ENCODE measurements at places on chromosomes 5 and 9.

GRCh38 chr5:171857489-171857876 lies 71.9 kb downstream of the SMIM23 start:
- no peak for DNase-seq

- DNase-seq, result no peak
These were observed 6.8 kb upstream of the ZBTB34 start for GRCh38 chr9:126853667-126854066.

DNA sequence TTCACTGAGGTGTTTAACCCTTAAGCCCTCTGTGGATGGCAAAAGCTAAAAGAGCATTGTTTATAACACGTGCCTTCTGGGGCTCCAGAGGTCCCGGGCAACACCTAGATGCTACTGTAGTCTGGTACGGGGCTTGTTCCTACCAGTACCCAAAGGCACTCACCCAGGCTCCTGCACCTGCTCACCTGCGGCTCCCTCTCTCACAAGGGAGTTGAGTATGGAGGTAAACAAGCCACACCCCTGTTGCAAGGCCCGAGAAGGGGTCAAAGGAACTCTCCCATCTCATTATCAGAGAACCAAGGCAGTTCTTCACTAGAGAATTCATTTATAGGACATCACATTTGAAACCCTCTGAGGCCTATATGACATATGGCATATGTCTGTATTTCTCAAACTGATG lies 53.4 kb upstream of the IL6ST start:
- no peak for DNase-seq

DNA sequence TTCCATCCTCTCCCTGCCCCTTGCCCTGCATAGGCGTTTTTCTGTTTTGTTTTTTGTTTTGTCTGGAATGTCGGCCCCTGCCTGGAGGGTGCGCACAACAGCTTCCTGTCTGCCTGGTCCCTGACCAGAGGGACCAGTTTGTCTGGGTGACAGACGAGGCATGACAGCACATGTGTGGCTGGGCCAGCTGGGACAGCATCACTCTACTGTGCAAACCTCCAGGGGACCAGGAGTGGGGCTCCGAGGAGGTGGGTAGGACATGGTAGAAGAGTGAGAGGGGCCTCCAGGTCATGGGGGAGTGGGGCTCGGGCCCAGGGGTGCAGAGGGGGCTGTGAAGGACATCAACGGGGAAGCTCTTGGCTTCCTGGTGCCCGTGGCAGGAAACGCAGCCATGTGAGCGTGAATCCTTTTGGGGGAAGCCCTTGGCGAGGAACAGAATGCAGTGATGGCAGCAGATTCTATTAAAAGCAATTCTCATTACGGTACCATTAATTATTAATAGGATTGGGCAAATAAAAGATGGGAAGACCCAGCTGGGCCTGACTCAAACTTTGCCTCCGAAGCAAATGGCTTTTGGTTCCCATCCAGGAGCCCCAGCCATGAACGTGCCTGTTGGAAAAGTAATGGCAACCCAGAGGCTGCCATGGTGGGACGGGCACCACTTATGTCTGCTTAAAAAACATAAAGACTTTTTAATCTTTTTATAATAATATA lies 184.4 kb upstream of the IER5L start:
- no peak for DNase-seq

DNA sequence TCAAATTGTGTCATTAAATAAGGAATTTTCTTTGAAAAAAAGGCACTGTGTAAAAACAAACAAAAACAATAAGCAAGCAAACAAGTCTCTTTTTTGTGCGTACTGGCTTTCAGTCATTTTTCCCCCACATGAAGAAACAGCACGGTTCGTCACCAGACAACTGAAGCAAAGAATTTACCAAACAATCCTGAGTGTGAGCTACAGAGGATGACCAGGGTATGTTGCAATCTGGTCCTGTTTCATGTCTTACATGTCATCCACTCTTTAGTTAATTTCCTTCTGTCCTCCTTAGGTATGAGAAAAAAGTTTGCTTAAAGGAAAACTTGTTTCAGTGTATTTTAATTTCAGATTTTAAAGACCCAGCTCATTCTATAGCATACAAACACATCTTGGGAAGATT lies 1080.7 kb upstream of the NUDT12 start:
- no peak for DNase-seq

DNA sequence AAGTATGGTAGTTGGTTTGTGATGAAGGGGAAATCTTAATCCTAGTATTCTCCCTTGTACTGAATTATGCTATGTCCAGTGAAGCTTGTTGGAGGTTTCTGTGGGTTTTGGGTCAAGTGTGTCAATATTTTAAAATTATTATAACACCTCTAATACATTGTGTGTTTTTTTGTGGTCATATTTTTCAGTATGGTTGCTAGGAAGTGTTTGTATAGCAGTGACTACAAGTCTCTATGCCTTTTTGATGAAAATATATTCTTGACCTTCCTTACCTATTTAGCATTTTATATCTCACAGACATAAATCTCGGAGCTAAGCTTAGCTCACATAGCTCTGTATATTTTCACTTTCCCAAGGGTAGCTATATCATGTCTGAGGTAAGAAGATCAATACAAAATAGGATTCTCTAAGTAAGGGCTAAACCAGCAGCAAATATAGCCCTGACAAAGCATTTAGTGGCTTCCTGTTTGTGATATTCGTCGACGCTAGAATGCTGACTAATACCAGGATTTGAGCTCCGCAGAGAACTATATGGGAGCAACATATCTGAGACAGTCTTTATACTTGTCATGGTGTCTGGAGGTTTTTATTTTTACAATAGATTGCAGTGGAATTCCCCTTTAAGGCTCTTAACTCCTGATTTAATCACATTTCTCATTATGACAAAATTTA lies 82.3 kb downstream of the MACIR start:
- DNase-seq, result no peak

DNA sequence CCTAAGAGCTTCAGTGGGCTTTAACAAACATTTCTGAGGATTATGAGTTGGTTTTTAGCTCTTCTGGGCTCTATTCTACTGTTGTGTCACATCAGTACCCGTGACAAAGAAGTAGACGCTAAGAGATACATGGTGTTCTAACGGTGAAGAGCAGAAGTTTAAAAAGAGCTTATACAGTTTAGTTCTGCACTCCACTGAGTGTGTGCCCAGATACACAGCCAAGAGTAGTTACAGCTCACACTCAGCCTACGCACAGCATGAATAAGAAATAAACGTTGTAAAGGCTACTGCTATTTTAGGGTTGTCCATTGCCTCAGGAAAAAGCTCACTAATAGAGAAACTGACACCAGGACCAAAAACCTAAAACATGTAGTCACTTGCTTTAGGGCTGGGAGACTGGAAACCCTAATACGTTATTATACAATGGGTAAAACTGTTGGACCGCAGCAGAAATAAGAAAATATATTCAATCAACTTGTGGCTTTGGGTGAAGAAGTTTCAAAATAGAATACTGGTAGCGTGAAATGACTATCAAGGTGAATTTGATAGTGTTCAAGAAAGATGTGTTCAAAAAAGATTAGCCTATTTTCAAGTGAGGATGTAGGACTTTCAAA lies 34.7 kb downstream of the PSIP1 start:
- no peak for DNase-seq

DNA sequence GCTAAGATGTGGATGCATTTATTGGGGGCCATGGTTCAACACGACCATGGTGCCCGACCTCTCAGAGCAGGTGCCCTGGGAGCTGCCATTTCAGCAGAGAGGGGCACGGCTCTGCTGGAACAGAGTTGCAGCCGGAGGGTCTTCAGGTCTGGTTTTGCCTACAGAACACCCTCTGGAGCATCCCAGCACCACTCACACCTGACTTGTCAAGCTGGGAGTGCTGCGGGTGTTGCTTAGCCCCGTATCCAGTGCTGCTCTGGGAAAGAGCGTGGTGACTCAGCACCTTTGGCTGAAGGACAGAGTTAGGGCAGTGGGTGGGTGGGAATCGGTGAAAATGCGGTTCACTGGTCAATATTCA lies 36.5 kb upstream of the IRX4 start:
- no peak for DNase-seq

DNA sequence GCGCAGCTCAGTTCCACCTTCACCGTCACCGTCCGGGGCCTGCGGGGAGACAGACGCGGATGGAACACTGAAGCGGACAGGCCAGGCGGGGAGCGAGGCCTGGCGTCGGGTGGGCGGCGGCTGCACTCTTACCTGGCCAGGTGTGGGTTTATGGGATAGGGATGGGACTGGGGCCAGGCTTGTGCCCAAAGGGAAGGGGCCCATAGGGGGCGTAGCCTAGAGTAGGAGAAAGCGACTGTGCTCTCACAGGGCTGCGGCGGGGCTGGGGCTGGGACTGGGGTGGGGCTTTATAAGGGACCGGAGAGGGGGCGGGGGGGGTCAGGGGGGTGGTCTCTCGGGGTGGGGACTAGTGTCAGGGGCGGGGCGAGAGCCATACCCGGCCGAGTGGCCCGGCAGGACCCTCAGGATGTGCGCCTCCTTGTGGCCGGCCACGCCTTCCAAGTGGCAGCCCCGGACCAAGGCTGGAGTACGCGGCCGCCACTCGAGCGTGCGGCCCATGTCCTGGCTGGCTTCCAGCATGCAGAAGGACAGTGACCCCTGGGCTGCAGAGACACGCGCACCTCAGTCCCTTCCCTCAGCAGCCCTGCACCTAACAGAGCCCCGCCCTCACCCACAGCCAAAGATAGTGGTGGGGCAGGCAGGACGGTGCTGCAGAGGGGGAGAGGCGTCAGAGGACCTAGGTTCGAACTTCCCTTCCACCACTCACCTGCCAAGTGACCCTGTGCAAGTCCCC lies 22.8 kb downstream of the FPGS start:
- no peak for DNase-seq

DNA sequence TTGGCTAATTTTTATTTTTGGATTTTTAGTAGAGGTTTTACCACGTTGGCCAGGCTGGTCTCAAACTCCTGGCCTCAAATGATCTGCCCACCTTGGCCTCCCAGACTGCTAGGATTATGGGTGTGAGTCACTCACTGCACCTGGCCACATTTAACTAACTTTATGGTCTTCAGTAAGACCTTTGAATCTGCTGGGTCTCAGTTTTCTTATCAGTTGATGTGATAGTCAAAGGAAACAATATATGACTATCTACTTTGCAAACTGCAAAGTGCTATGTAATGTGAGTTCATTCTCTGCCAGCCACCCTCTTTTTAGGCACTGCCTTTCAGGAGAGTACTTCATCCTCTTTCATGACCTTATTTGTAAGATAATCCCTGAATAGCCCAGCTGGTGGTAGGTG lies 474.7 kb downstream of the PDE4D start:
- DNase-seq, result no peak

- no peak for DNase-seq
These were observed 10.9 kb downstream of the NEK6 start for GRCh38 chr9:124268661-124269060.

DNA sequence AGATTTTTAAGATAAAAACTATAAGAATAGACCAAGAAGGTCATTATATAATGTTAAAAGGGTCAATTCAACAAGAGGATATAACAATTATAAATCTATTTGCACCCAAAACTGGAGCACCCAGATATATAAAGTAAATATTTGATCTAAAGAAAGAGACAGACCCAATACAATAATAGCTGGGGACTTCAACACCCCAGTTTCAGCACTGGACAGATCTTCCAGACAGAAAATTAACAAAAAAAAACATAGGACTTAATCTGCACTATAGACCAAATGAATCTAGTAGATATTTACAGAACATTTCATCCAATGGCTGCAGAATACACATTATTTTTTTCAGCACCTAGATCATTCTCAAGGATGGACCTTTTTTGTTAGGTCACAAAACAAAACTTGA lies 331.9 kb downstream of the SPOCK1 start:
- no peak for DNase-seq

GRCh38 chr5:150410524-150411244 lies 2.0 kb downstream of the CD74 start:
- no peak for DNase-seq

- no peak for DNase-seq
These were observed 233.7 kb downstream of the GLIS3 start for GRCh38 chr9:4066120-4066519.

DNA sequence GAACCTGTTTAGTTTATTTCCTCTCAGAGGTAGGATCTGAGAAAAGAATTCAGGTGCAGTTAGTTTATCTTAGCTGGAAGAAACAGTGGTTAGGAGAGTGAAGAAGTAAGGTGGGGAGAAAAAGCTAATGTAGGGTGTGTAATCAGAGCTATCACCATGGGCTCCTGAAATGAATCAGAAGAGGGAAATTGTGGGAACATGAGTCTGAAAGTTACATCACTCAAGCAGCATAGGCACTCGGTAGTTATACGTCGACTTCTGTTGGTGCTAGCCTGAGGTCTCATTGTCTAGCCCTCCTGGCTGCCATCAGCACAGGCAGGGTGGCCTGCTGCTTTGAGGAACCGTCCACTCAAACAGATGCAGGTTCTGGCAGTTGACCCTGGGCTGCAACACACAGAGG lies 56.7 kb upstream of the NPR3 start:
- DNase-seq, result no peak

DNA sequence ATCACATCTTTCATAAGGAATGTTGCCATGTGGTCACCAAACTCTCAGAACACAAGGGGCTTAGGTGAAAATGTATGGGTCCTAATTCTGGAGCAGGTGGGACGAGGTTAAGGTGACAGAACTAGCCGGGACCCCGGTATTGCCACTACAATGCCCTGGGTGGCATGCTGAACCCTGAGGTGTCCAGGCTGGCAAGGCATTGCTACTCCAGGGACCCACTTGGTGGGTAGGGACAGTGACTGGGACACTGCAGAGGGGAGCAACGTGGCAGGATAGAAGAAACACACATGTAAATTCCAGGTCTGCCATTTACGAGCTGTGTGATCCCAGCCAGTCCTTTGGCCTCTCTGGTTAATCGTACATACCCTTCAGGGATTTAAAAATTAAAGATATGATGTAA lies 206.9 kb upstream of the MVB12B start:
- DNase-seq, result no peak

DNA sequence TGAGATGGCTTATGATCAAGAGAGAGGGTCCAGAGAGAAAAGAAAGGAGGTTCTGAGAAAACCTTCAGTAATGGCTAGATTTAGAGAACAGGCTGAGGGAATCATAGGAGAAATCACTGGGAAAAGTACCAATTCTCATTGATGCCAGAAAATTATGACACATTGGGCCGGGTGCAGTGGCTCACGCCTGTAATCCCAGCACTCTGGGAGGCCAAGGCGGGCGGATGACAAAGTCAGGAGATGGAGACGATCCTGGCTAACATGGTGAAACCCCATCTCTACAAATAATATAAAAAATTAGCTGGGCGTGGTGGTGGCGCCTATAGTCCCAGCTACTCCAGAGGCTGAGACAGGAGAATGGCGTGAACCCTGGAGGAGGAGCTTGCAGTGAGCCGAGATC lies 29.5 kb upstream of the PLIN2 start:
- DNase-seq, result no peak

DNA sequence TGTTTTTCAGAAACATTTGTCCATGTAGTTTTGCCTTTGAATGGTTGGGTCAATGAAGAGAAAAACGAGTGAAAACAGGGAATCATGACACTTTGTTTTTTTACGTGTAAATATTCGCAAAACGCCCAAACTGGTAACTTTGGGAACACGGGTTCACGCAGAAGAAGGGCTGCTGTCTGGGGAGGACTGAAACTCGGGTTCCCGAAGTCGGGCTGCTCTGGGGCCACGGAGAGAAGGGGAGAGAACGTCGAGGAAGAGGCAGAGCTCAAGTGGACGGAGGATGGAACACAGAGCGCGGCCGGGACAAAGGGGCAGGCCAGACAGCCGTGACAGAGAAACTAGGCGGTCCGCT lies 478 bp upstream of the SETD9 start:
- DNase-seq, result no peak

- DNase-seq, result no peak
These were observed 9.3 kb upstream of the SPATA24 start for GRCh38 chr5:139413153-139413552.
